ENCODE measurements at places on chromosomes 13 and 19. TPM values are rescaled to one million over a fixed set of nuclear protein-coding genes. Genes with fewer than 3 reads are reported as not detected.

Gene ZNF729
- total RNA-seq, result not detected

Gene ZNF470
- 4.2 TPM for total RNA-seq

Gene CPAMD8
- 13.1 TPM for total RNA-seq

Gene RDH8
- total RNA-seq, result not detected

Gene ZNF723
- total RNA-seq, result not detected

Gene CEACAM4
- 13.7 TPM for total RNA-seq

Gene PRR22
- total RNA-seq, result 1.7 TPM

Gene EDDM13
- not detected for total RNA-seq

Gene ZNF83
- total RNA-seq, result 44.0 TPM

Gene MRPL4
- total RNA-seq, result 37.2 TPM

Gene DKKL1
- total RNA-seq, result 1.0 TPM

Gene UBE2S
- total RNA-seq, result 26.5 TPM

DNA sequence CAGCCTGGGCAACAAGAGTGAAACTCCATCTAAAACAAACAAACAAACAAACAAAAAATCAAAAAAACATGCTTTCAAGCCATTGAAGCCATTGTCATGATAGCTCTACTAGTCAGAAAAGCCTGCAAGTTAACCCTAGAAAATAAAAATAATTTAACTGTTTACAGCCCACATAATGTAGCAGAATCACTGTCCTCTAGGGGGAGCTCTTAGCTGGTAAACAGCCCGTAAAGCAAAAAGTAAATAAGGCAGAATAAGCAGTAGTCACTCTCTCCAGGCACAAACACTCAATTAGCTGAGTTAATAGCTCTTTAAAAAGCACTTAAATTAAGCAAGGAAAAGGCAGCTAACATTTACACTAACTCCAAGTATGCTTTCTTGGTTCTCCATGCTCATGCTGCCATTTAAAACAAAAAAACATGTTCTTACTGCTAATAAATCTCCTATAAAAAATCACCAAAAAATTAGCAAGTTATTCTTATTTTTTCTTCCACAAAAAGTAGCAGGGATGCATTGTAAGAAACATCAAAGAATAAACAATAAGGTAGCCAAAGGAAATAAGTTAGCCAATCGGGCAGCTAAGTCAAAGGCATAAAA is 11.3 kb downstream of the LILRB4 start:
- no peak for DNase-seq

DNA sequence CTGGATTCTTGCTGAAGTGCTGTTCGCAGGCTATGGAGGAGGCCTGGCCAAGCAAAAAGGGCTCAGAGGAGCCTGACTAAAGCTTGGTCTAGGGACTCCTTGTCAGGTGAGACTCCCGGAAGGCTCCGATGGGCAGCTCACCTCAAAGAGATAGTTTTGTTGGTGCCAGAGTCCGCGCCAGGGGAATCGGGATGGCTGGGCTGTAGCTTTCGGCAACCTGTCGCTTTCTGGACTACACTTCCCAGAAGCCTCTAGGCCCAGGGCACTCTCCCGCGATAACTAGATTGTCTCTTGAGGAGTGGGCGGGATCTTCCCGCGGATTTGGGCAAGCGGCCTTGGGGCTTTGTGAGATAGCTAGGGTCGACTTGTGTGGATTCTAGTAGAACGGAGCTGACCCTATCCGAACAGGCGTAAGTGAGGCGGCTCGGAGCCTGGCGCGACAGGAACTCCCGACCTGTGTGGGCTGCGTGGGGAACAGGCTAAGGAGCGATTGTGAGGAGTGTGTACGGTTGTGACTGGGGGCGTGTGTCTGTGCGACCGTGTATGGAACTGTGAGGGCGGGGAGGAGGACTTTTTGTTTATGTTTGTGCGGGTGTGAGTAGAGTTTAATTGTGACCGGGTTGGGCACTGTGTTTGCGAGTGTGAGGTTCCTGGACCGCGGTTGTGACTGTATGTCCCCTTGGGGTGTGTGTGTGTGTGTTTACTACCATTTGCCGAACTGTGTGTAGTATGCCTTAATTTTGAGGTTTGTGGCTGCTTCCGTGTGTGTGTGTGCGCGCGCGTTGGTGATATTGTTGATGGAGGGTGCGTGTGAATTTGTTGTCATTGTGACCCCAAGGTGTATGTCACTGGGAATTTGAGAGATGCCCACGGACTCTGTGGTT is at the start of gene ZNF345:
Gene ZNF345 (plus strand): TSS at position 318 of the 884 bp plus-strand sequence. CDS start 25,955 bp downstream, outside the sequence.
- peak; percentile 96 for DNase-seq

DNA sequence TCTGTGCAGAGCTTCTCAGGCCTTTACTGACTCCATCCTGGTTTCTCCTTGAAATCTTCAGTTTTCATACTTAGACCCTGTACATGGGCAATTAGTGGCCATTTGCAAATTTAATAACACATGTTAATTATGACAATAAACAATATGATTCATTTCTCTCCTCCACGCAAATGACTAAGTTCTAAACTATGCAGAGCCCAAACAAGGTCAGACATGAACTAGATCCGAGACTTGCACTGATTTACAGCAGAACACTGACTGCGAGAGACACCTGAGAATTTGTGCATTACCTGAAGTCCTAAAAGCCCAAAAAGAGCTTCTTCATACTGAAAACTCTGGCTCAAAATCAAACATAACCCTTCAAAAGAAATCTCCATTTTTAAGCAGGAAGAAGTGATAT is 521.8 kb downstream of the MYO16 start:
- DNase-seq, result no peak

GRCh38 chr19:2015608-2015950 is at the start of gene BTBD2:
Gene BTBD2 (minus strand): TSS chr19:2015714. CDS start chr19:2015703, 11 bp downstream.
- peak; percentile 52 for DNase-seq

DNA sequence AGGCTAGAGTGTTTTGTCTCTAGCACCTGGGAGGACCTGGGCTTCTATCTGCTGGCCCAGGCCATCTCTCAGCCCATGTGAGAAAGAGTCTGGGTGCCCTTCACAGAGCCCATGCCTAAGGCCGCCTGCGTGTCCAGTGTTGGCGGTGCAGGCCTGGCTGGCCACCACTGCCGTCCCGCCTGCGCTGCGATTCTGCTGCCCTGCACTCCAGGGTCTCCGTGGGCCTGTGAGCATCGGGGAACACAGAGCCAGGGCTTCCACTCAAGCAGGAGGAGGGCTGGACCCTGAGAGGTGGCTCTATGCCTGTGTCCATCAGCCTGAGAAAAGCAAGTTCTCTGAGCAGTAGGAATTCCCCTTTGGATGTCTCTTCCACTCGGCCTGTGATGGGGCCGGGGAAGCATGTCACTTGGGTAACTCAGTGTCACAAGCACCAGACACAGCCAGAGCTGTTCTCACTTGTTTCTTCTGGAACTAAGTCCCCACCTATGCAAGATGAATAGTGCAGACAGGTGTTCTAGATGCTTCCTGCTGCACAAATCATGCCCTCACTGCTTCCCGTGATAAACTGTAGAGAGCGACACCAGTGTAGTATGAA is 93.9 kb downstream of the RAB20 start:
- DNase-seq, result no peak

GRCh38 chr13:101401196-101401595 is 15.1 kb downstream of the NALCN start:
- no peak for DNase-seq

DNA sequence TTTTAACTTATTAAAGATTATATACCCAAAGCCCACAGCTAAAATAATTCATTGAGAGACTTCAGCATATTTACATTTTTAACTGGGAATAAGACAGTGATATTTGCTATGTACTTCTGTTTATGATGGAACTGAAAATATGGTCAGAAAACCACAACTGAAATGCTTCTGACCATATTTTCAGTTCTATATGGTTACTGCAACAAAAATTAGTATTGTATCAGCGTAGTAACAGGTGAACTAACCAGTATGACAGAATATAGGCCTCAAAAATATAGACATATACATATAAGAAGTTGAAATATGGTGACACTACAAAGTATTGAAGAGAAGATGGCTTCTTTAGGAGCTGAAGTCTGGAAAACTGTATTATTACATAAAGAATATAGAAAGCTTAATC is 857.4 kb downstream of the OLFM4 start:
- DNase-seq, result no peak

DNA sequence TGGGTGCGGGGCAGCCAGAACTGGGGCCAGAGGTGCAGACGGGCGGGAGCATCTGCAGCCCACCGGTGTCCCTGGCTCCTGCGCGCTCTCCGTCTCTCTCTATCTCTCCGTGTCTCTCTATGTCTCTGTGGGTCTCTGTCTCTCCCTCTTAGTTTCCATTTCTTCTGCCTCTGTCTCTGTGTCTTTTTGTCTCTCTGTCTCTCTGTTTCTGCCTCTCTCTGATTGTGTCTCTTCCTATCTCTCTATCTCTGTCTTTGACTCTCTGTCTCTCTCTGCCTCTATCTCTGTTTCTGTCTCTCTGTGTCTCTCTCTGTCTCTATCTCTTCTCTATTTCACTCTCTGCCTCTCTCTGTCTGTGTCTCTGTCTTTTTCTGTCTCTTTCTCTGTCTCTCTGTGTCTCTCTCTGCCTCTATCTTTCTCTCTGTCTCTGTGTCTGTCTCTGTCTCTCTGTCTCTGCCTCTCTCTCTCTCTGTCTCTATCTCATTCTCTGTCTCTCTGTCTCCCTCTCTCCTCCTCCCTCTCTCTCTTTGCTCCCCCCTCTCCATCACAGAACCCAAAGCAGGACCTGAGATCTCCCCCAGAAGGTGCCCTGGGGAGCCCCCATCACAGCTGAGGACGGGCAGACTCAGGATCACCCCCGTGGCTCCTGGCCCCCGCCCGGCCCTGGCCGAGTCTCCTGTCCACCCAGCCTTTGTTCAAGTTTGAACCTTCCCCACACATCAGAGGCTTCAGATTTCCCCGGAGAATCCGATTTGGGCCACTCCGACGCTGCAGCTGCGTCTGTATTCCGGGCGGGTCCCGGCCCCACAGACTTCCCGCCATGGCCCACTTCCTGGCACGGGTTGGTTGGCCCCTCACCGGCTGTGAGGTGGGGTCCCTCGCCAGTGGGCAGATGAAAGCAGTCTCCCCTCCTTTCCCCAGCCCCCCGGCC is 48.6 kb upstream of the TCF3 start:
- DNase-seq, result no peak

DNA sequence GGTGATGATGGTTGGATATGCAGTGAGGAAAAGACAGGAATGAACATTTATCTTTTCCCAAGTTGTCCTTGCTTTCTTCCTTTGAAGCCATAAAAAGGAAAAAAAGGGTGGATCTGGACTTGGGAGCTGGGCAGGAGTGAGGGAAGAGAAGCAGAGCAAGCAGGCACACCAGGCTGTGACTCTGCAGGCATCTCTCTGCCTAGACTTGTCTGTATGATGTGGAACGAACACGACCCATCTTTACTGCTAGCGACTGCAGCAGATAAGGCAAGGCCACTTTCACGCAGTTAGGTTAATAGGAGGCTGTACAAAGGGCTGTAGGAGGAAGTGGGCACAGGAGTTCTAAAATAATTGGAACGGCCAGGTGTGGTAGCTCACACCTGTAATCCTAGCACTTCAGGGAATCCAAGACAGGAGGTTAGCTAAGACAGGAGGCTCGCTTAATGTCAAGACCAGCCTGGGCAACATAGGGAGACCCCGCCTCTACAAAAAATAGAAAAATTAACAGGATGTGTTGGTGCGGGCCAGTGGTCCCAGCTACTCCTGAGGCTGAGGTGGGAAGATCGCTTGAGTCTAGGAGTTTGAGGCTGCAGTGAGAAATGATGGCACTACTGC is 961 bp upstream of the URI1 start:
- DNase-seq, result no peak

- DNase-seq, result peak; percentile 92
Measured at GRCh38 chr19:36915992-36916830, at the start of the genes ZNF568 and ZNF829. Gene ZNF568 (plus strand): TSS chr19:36916332. CDS start chr19:36922771, 6,439 bp downstream. Gene ZNF829 (minus strand): TSS chr19:36916291. CDS start chr19:36915167, 1,124 bp downstream.

DNA sequence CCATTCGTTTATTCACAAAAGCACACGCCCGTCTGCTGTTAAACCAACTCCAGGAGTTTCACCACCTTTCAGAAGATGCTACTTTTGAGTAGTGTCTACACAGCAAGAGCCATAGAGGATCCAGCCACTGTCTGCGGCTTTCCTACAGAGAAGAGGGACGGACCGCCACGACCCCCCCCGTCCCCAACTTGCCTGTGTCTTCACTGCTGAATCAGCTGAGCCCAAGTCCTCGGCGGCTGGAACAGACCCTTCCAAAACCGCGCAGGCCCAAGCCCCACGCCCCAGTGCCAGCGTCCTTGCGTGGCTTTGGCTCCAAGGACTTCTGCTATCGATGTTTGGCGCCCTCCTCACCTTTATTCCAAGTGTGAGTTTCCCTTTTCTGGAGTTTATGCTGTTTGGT is 65.1 kb downstream of the SPACA7 start:
- peak; percentile 65 for DNase-seq

- no peak for DNase-seq
Measured at GRCh38 chr13:39540929-39541605, 61.9 kb downstream of the LHFPL6 start.

DNA sequence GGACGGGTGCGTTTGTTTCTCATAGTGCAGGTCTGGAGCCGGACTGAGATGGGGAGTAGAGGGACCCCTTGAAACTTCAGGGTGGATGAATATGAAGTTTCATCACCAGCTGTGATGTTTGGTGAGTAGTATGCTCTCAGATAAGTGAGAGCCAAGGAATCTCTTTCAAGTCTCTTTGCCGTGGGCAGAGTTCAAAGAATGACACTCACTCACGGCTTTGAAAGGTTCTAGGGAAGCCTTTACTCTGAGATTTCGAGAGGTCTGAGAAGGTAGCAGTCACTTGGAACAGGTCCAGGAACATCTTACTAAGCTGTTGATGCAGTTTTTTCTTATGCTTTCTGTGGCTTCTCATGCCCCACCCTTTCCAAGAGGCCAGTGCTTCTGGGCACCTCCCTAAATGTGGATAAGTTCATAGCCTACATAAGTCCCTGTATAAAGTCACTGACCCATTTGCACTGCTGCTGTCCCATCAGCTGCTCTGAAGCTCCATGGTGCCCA is at the start of gene IGFL2:
Gene IGFL2 (plus strand): TSS at position 448 of the 498 bp plus-strand sequence. CDS start 41 bp downstream, at position 489.
- no peak for DNase-seq

DNA sequence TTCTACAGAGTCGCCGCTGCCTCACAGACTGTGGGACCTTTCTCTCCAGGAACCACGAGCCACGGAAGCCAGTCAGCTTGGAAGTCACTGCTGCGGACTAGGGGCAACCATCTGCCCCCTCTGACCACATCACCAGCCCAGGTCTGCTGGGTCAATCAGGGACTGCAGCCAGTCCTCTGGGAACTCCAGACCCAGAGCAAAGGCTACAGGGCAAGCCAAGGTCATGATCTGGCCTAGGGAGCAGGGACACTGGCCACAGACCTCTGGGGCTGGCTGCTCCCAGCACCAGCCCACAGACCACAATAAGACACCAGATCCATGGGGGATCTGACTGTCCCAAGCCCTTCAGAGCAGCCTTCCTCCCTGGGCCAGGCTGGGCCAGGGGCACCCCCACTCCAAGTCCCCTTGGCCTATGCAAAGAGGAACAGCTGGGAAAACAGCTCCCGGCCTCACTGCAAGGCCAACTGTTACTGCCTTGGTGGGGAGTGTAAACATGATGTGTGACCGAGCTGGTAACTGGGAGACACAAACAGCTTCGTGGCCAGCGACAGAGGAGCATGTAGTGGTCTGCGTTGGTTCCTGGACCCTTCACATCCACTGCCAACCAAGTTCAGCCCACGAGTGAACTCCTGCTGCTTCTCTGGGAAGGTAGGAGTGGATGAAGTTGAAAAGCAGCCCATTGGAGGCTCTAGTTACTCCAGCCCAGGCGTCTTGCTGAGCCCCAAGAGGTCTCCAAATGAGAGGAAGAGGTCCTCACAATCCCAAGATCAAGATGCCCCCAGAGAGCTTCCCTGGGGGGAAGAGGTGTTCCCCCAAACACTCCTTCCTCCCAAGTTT is 1.5 kb downstream of the AKT2 start:
- DNase-seq, result peak; percentile 41

GRCh38 chr19:31254611-31255010 is 94.6 kb downstream of the TSHZ3 start:
- DNase-seq, result no peak

GRCh38 chr19:11264452-11265176 is 2.3 kb upstream of the DOCK6 start:
- no peak for DNase-seq

- DNase-seq, result peak; percentile 84
Measured at GRCh38 chr19:44807652-44808462, 1.0 kb upstream of the BCAM start.

Measured in left lung (tissue), 14 donors.